ENCODE measurements at places on chromosomes 1 and 21. TPM values are rescaled to one million over a fixed set of nuclear protein-coding genes. Genes with fewer than 3 reads are reported as not detected.

TCHH gene
- total RNA-seq = not detected

ACTN2 gene
- 0.31 TPM for total RNA-seq

TTC34 gene
- 0.31 TPM for total RNA-seq

- H3K27me3 ChIP-seq = no peaks in the 10 kb centered on the region
- no peak overlapping the region for H3K4me3 ChIP-seq
- DNase-seq = no peak
- no peaks in the 10 kb centered on the region for H3K4me1 ChIP-seq
- H3K27ac ChIP-seq = no peak overlapping the region
These were observed 16.0 kb downstream of the HHAT start for GRCh38 chr1:210344706-210345105.

DNA sequence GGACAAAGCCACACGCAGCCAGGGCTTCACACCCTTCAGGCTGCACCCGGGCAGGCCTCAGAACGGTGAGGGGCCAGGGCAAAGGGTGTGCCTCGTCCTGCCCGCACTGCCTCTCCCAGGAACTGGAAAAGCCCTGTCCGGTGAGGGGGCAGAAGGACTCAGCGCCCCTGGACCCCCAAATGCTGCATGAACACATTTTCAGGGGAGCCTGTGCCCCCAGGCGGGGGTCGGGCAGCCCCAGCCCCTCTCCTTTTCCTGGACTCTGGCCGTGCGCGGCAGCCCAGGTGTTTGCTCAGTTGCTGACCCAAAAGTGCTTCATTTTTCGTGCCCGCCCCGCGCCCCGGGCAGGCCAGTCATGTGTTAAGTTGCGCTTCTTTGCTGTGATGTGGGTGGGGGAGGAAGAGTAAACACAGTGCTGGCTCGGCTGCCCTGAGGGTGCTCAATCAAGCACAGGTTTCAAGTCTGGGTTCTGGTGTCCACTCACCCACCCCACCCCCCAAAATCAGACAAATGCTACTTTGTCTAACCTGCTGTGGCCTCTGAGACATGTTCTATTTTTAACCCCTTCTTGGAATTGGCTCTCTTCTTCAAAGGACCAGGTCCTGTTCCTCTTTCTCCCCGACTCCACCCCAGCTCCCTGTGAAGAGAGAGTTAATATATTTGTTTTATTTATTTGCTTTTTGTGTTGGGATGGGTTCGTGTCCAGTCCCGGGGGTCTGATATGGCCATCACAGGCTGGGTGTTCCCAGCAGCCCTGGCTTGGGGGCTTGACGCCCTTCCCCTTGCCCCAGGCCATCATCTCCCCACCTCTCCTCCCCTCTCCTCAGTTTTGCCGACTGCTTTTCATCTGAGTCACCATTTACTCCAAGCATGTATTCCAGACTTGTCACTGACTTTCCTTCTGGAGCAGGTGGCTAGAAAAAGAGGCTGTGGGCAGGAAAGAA is 8.1 kb downstream of the PSRC1 start:
- DNase-seq = peak; percentile 79
- H3K27ac ChIP-seq = peak overlapping the region; percentile 30
- peaks cover 37% of the 10 kb centered on the region for H3K36me3 ChIP-seq
- peaks cover 67% of the 10 kb centered on the region for H3K4me1 ChIP-seq
- H3K4me3 ChIP-seq = no peak overlapping the region
- no peaks in the 10 kb centered on the region for H3K27me3 ChIP-seq

DNA sequence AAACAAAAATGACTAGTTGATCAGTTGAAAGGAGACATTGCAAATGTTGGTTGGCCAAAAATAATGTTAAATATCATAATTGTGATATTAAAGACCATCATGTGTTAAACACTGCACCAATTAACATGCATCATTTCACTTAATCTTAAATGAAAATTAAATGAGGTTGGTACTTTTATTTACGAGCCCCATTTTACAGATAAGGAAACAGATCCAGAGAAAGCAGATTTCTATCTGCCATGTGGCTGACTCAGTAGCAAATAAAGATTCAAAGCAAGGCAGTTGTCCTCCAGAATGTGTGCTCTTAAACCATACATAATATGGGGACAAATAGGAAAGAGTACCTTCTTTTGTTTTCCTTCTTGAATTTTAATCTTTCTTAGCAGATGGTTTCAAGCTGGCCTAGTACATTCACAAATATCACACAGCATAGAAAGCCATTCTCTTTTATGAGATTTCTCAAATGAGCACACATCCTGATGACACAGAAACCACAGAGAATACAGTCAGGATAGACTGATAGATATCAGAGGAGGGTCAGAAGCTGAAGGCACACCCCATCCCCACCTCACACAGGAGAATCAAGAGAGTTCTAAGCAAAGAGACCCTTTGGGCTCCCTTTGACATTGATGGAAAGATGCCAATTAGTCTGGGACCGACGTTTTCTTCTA is 647.9 kb upstream of the CAMK1G start:
- no peaks in the 10 kb centered on the region for H3K27me3 ChIP-seq
- H3K36me3 ChIP-seq = no peaks in the 10 kb centered on the region
- H3K4me1 ChIP-seq = no peaks in the 10 kb centered on the region
- no peak overlapping the region for H3K4me3 ChIP-seq
- DNase-seq = no peak
- no peak overlapping the region for H3K27ac ChIP-seq

GRCh38 chr1:172178886-172179285 is 241.6 kb upstream of the C1orf105 start:
- H3K27ac ChIP-seq = no peak overlapping the region
- no peak overlapping the region for H3K4me3 ChIP-seq

- no peaks in the 10 kb centered on the region for H3K4me1 ChIP-seq
- H3K27ac ChIP-seq = no peak overlapping the region
- no peak overlapping the region for H3K4me3 ChIP-seq
- no peak for DNase-seq
These were observed 126.7 kb downstream of the TRABD2B start for GRCh38 chr1:47870480-47870879.

GRCh38 chr1:68178821-68179490 is 53.4 kb downstream of the WLS start:
- no peaks in the 10 kb centered on the region for H3K27me3 ChIP-seq
- no peaks in the 10 kb centered on the region for H3K4me1 ChIP-seq
- no peak for DNase-seq
- no peak overlapping the region for H3K4me3 ChIP-seq

DNA sequence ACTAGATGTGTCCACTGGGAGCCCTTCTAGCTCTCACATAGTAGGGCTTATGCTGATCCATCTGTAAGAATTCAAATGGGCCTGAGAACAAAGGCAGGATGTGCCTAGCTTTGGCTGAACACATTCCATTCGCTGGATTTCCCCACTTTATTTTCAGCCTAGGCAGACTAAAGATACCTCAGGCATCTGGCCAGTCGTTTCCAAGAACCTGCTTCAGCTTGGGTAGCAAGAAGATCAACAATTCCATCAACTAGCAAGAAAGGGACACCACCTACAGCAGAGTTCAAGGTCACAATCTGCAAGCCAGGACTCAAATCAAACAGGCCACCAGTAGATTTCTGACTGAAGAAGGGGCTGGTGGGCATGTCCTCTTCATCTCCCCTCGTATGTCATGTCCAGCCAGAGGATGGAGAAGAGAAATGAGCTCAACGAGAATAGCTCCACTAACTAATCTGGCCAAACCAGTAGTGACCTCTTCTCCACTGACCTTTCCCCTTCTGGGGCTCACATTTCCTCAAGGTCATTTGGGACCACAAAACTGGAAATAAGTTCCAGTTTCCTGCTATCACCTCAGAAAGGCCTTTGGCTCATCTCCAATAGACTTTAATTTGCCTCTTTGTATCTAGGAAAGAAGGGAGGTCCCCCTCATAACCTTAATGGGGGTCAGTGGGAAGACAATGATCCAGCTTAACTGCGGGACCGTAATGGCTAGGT is 14.2 kb downstream of the TXNIP start:
- H3K36me3 ChIP-seq = peaks cover 14% of the 10 kb centered on the region
- H3K27me3 ChIP-seq = no peaks in the 10 kb centered on the region
- H3K27ac ChIP-seq = peak overlapping the region; percentile 33
- no peak for DNase-seq
- H3K4me3 ChIP-seq = no peak overlapping the region

DNA sequence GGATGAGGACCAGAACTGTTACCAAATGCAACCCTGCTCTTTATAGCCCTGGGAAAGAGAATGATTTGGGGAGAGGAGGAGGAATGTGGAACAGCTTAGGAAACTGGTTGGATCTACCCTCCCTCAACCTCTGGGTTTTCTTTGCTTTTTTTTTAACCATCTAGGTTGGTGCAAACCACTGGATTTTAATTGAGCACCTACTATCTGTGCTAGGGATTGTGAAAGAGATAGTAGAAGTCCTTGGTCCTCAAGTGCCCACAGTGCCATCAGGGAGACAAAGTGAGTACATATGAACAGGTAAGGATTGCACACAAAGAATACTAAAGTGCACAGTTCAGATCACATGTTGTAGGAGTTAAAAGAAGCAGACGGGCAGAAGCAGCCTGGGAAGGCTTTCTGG is 4.7 kb downstream of the TAGLN2 start:
- no peaks in the 10 kb centered on the region for H3K27me3 ChIP-seq
- peaks cover 71% of the 10 kb centered on the region for H3K36me3 ChIP-seq
- no peak for DNase-seq
- H3K27ac ChIP-seq = 0 out of 3 replicates have a peak overlapping the region, but pooled peaks have one; percentile 100
- H3K4me3 ChIP-seq = no peak overlapping the region
- H3K4me1 ChIP-seq = peaks cover 24% of the 10 kb centered on the region

DNA sequence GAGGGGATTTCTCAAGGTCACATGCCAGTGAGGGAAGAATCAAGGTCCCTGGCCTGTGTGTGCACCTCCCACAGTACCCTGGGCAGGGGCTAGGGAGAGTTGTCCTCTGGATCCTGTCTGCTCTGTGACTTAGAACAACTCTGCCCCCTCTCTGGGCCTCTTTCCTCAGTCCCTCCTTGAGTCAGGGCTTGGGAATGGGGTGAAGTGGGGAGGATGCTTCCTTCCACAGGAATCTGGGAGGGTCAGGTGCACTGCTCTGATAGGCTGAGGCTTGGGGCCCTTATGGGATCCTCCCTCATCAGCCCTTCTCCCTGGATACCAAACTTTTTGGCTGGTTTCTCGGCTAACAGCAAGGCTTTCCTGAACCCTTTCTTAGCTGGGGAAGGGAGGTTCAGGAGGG is 2.5 kb downstream of the TRNP1 start:
- no peak overlapping the region for H3K4me3 ChIP-seq
- no peak overlapping the region for H3K27ac ChIP-seq
- peaks cover 21% of the 10 kb centered on the region for H3K27me3 ChIP-seq
- no peaks in the 10 kb centered on the region for H3K36me3 ChIP-seq
- H3K4me1 ChIP-seq = peaks cover 36% of the 10 kb centered on the region

- no peak overlapping the region for H3K27ac ChIP-seq
- no peaks in the 10 kb centered on the region for H3K36me3 ChIP-seq
- no peak for DNase-seq
- H3K27me3 ChIP-seq = no peaks in the 10 kb centered on the region
- no peaks in the 10 kb centered on the region for H3K4me1 ChIP-seq
These were observed 55.7 kb downstream of the PLD5 start for GRCh38 chr1:242468784-242469183.

GRCh38 chr1:246907472-246907871 is 24.3 kb downstream of the AHCTF1 start:
- H3K36me3 ChIP-seq = peaks cover 89% of the 10 kb centered on the region
- H3K4me3 ChIP-seq = no peak overlapping the region
- H3K27me3 ChIP-seq = no peaks in the 10 kb centered on the region
- DNase-seq = no peak
- no peak overlapping the region for H3K27ac ChIP-seq
- no peaks in the 10 kb centered on the region for H3K4me1 ChIP-seq

DNA sequence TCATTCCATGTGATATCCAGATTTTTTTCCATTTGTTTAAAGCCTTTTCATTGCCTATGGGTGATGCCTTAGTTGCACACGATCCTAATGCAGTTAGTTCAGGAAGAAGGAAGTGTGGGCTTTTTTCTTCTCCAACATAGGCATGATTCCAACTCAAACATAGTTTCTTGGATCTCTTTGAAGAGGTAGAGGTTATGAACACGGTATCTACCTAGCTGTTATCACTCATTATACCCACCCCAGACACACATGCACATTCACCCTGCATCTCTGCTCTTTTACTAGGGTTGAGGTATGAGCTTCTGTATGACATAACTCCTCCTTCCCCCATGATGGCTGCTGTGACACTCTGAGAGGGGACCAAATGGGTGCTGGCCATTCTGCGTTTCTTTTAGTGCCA is 122.1 kb upstream of the ZNF648 start:
- H3K27ac ChIP-seq = no peak overlapping the region
- no peak for DNase-seq
- H3K36me3 ChIP-seq = no peaks in the 10 kb centered on the region
- H3K27me3 ChIP-seq = peaks cover 28% of the 10 kb centered on the region
- H3K4me3 ChIP-seq = no peak overlapping the region

DNA sequence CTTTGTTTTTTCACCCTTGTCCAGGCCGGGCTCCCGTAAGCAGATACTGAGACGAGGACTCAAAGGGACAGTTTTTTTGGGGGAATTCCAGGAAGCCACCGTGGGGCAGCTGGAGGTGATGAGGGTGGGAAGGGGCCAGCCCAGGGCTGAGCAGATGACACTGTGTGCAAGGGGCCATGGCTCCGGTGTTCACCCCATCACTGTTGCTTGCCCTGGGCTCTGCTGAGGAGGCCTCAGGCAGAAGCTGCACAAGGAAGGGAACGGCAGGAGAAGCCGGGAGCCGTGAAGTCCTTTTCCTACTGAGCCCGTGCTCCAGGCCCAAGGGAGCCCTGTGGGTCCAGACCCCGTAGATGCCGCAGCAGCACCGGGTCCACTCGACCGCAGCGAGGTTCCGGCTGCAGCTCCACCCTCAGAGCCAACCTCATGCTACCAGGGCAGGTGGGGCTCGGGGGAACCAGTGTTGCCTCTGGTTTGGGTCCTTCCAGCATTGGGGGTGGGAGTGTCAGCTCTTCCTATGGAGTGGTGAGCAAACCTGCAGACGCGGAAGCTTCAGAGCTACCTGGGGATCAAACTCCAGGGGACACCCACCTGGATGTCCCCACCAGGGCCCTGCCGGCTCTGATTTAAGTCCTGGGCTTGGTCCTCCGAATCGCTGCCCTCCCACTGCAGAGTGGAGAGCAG is 4.3 kb upstream of the CALML6 start:
- no peak overlapping the region for H3K4me3 ChIP-seq
- H3K27me3 ChIP-seq = no peaks in the 10 kb centered on the region
- H3K4me1 ChIP-seq = peaks cover 12% of the 10 kb centered on the region
- H3K27ac ChIP-seq = no peak overlapping the region
- H3K36me3 ChIP-seq = no peaks in the 10 kb centered on the region

- H3K27me3 ChIP-seq = no peaks in the 10 kb centered on the region
- H3K4me3 ChIP-seq = no peak overlapping the region
- H3K36me3 ChIP-seq = no peaks in the 10 kb centered on the region
- H3K27ac ChIP-seq = no peak overlapping the region
- no peaks in the 10 kb centered on the region for H3K4me1 ChIP-seq
- DNase-seq = peak; percentile 79
These were observed 149.0 kb downstream of the IGSF21 start for GRCh38 chr1:18256282-18257235.

Data from K562 (cell line).